ENCODE measurements at places on chromosomes 11 and 22.

- no peak for DNase-seq
Measured at GRCh38 chr11:86513746-86514373, 139.2 kb downstream of the CCDC81 start.

DNA sequence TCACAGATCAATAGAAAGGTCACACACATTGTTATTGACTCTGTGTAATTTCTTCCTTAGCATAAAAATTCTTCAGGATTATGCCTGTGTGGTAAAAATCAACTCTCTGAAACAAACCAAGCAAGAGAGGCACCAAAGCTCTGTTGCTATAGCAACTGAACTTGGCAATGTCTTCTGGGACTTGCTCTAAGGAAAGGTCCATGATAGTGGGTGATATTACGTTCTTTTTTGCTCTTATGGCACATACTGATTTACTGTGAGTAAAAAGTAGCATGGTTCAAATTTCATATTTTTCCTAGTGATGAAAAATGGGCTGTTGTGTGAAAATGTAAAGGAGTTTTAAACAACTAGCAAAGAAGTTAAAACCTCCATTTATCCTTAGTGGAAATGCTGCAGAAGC, 66.4 kb downstream of the SVIP start:
- no peak for DNase-seq

- peak; percentile 91 for DNase-seq
Measured at GRCh38 chr11:112073941-112074811, at the start of the genes NKAPD1 and PIH1D2. TSS of gene NKAPD1 (plus strand) at chr11:112074299. CDS start at chr11:112075575, 1,276 bp downstream. TSS of gene PIH1D2 (minus strand) at chr11:112074017. CDS start at chr11:112073174, 843 bp downstream.

DNA sequence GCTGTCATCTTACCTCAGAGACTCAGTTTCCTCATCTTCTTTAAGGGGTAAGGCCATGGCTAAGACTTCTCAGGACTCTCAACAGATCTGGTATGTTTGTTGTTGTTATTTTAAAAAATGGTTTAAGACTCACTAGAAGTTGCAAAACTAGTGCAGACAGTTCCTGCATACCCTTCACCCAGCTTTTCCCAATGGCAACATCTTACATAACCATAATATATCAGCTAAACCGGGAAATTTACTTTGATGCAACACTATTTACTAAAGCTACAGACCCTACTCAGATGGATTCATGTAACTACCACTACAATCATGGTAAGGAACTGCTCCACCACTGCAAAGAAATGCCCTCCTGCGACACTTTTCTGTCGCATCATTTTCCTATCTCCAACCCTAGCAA, 20.4 kb downstream of the LGR4 start:
- DNase-seq = no peak

GRCh38 chr11:10858439-10859325, 829 bp upstream of the ZBED5 start:
- DNase-seq = peak; percentile 91

- no peak for DNase-seq
Measured at GRCh38 chr22:32579529-32580220, 105.1 kb downstream of the FBXO7 start.
